ENCODE measurements at places on chromosomes 4 and X. TPM values are rescaled to one million over a fixed set of nuclear protein-coding genes. Genes with fewer than 3 reads are reported as not detected.

- DNase-seq: no peak
Measured at GRCh38 chr4:41939016-41939626, 3.9 kb downstream of the TMEM33 start.

DNA sequence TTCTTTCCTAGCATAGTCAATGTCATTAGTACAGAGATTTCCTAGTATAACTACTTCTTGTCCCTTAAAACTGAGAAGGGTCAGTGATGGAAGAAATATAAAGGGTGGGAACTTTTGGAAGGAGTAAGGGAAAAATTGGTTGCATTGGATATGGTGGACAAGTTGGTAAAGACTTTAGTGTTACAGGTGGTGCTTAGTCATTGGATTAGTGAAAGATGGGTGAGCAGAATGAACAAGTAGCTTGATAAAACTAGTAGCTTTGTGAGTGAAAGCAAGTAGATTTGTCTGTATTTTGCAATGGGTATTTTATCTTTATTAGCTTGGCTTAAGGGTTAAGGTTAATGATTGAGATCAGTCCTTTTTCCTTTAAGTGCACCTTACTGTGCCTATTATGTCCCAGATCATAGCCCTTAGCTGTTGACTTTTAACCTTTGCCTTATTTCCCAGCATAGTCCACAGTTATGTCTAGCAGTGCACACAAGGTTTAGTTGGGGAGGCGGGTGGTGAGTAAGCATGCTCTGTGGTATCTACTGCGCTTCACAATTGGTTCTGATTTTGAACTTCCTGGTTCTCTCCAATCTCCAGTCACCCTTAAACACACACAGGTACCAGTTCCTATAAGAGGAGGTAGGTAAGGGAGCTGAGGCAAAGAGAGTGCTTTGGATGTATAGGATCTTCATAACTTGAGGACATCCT lies 9.5 kb downstream of the WDR44 start:
- no peak for DNase-seq

DNA sequence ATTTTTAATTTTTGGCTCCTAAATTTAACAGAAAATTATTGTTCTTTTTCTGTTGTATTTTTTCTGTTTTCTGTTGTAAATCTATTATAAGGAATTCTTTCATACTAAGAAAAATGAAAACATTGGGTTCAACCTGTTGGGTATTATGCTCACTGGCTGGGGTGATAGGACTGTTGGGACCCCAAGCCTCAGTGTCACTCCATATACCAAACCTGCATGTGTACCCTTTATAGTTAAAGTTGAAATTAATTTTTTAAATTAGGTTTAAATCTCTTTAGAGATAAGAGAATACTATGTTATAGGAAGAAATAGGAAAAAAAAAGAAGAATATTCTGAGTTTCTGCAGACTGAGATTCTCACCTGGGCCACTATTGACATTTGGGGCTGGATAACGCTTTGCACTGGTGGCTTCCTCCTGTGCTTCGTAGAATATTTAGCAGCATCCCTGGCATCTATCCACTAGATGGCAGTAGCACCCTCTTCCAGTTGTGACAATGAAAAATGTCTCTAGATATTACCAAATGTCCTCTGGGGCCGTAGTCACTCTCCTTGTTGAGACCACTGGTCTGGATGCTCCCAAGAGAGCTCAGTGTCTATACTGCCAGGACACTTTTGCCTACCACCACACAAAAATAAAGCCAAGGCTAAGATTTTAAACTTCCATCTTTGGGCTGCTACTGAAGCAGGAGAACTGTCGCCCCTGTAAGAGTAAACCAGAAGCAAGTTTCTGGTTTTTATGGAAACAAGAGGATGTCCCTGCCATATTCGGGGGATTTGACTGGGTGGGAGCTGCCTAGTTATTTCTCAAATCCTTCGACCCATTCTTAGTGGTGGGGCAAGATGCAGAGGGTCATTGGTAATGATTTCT lies 22.4 kb upstream of the CLTRN start:
- DNase-seq: no peak

GRCh38 chr4:8044699-8045098 lies 105.0 kb upstream of the AFAP1 start:
- DNase-seq: no peak

DNA sequence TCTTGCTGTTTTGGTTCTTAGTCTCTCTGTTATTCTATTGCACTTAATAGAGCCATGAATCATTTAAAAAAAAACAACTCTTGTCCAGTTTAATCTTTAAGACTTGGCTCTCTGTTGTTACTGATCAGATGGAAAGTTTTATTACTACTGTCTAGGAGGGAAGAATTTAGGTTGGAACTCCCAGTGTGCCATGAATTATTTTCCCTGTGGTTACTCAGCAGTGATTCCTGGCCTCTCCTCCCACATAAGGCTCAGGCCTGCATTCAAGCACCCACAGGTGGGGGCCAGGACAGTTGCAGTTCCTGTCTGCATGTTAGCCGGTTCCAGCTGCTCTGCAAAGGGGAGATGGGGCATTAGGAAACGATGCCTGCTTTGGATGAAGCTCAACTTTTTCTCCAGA lies 29.8 kb upstream of the ESX1 start:
- DNase-seq: no peak

DNA sequence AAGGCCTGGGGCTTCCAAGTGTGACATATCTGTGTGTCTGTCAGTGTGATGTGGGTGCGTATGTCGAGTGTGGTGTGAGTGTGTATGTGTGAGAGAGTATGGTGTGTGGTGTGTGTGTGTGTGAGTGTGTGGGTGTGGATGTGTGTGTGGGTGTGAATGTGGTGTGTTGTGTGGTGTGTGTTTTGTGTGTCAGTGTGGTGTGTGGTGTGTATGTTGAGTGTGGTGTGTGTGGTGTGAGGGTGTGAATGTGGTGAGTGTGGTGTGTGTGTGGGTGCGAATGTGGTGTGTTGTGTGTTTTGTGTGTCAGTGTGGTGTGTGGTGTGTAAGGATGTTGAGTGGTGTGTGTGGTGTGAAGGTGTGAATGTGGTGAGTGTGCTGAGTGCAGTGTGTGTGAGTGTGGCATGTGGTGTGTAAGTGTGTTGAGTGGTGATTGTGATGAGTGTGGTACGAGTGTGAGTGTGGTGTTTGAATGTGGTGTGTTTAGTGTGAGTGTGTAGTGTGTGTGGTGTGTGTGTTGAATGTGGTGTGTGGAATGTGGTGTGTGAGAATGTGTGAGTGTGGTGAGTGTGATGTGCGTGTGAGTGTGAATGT lies 61.6 kb upstream of the SORCS2 start:
- no peak for DNase-seq

- DNase-seq: no peak
Measured at GRCh38 chr4:182832352-182833120, 84.7 kb downstream of the DCTD start.

DNA sequence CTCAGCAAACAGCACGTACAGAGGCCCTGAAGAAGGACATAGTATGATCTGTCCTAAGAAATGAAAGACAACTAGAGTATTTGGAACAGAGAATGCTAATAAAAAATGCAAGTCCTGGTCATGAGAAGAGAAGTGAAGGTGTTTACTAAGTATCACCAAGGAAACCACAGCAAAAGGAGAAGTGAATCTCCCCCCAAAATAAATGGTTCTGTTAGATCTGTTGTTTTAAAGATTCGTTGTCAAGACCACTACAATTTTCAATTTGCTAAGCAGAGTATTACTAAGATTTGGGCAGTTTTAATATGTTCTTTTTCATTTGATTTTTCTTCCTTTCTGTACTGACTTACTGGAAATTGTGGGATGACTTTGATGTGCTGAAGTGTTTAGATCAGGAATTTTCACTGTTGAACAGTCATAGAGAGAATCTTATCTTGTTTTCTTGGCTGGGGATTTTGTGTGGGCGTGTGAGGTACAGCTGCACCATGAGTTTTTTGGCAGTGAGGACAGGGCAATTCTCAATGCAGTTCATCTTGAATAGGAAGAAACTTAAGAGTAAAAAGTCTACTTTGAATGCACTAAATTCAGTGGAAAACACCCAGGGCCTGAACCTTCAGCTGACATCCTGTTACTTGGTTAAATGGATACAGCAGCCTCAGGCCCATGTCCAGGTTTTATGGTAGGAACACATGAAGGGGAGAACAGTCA lies 132.2 kb downstream of the STIM2 start:
- no peak for DNase-seq

DNA sequence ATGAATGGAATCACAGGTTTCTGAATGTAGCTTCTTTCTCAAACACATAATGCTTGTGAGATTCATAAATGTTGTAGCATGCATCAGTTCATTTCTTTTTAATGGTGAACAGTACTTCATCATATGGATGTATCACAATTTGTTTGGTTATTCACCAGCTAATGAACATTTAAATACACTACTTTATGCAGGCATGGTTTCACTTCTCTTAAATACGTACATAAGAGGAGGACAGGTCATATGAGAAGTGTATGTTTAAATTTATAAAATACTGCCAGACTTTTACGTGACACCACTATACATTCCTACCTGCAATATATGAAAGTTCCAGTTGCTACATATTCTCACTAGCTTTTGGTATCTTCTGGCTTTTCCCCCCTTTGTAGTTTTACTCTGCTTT lies 65.4 kb downstream of the ANKRD17 start:
- no peak for DNase-seq

Gene TFE3
- 52.5 TPM for total RNA-seq

Gene FAM236D
- not detected for total RNA-seq

Gene PNMA3
- total RNA-seq: 10.3 TPM

Gene ENAM
- not detected for total RNA-seq

Gene NSG1
- 45.8 TPM for total RNA-seq
